ENCODE measurements at places on chromosomes 2 and 18.

- DNase-seq = no peak
These were observed 159.9 kb downstream of the ZNF521 start for GRCh38 chr18:25192065-25192464.

GRCh38 chr2:157150747-157151146 lies 106.8 kb upstream of the GALNT5 start:
- DNase-seq = no peak

- DNase-seq = no peak
These were observed 3.4 kb upstream of the SPATS2L start for GRCh38 chr2:200302940-200303727.

DNA sequence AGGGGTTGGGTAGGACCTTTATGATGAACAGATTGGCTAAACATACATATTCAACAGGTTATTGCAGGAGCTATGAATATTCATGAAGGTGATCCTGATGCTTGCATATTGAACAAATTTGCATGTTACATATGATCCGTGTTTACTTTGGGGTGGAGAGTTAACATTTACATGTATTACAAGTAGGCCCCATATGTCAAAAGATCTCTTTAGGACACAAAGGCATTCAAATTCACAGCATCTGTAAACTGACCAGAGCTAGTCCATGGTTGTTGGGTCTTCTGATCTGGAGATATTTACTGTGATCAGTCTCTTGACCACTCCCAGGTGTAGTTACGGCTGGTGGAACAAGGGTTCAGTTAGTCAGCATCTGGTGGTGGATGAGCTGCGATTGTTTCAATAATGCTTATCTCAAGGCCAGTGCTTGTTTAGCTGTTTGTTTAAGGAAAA lies 80.4 kb downstream of the PMAIP1 start:
- no peak for DNase-seq

GRCh38 chr2:123061534-123061933 lies 963.6 kb upstream of the CNTNAP5 start:
- no peak for DNase-seq

DNA sequence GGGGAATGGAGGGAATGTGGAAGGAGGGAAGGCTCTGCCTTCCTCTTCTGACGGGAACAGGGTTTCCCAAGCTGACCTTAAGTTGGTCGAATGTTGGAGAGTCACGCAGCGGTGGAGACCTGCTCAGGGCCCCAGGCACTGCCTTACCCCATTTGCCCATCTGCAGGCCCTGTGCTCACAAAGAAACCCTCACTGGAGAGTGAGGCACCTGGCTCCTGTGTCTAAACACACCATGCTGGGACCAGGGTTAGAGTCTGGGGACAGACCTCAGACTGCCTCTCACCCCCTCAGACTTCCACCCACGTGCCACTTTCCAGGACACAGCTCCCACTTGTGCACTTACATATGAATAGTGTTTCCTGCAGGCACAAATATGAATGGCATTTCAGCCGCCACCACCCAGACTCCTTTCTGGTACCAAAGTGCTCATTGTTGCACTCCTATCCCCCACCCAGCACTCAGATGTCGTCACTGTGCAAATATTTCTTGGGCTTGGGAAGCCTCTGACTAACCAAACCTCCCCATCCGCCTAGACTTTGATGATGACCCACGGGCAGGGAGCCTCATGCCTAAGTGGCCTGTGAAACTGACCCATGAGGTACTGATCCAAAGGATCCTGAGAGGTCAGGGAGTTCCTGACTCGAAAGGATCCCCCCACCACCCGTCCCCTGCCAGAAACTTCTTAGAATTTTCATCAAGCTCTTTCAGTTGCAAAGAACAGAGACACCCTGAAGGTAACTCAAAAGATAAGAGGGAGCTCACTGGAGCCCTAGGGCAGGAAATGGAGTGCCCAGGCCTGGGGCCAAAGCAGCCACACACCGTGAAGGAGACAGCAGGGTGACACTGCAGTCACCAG lies 78.3 kb downstream of the STPG4 start:
- DNase-seq = no peak

GRCh38 chr2:240819126-240819857 lies 727 bp downstream of the KIF1A start:
- DNase-seq = no peak

GRCh38 chr18:35841283-35841682 lies 131.2 kb upstream of the RMP24 start:
- DNase-seq = no peak

- no peak for DNase-seq
These were observed 475.7 kb downstream of the DCC start for GRCh38 chr18:52815651-52816050.

DNA sequence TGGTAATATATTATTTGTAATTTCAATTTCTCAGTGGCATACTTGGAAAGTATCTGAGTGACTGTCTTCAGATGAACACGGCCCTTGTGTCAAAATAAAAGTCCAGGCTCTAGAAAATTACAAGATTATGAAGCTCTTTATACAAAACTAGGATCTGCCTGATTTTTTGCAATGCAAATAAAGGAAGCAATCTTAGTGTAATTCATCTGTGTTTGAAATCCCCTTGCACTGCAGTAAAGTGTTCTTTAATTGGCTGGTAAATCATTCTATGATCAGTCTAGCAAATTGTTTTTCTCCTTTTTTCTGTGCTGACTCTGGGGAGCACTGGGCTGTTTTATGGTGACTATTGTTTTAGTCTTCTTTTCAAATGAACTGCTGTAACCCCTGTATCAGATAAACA lies 1039.0 kb downstream of the SOCS6 start:
- no peak for DNase-seq

DNA sequence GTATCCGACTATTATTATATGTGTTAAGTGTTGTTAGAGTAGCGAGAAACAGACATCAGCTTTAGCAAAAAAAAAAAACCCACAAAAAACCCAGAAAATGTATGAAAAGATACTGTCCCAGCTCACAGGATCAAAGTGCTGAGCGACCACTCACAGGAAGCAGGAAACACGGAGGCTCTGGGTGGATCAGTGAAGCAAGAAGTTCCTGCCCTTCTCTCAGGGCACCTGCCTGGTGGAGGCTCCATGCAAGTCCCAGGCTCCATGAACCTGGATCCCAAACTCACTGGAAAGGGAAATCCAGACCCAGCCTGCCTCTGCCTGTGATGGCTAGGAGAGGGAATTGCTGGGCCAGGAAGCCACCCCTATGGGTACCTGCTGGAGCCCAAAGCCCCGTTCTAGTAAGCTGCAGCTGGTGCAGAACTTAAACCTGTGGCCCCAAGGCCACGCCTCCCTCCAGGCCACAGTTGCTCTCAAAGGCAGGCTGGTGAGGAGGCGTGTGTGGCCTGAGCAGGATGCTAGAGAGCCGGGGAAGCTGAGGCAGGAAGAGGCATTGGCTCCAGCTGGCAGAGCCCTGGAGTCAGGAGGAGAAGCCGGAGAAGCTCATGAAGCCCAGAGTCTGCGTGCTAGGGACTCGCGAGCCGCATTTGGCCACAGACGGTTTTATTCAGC lies 63.5 kb upstream of the TAF1B start:
- peak; percentile 61 for DNase-seq

DNA sequence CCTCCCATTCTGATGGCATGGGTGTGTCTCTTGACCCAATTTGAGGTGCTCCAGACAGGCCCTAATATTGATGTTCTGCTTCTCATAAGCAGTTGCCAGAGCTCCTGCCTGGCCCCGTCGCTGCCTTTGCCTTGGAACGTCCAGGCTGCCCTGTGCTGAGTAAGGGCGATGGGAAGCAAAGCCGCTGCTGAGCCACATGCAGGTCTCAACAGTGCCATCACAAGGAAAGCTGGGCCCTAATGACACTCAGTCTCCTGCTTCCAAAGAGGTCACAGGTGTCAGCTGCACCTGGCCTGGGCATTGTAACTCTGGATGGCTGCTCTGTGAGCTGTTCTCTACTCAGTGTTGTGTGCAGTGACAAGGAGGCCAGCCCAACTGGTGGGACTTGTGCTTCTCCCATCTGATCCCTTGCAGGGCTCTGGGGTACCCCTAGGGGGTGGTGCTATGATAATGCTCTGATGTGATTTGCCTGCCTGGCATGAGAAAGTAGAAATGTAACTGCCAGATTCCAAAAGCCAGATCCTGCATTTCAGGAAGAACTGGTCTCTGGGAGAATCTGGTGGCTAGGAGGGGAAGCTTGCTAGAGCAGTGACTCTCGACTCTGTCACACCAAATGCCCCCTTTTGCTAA lies 8.7 kb downstream of the TTC39C start:
- DNase-seq = no peak

- no peak for DNase-seq
These were observed 41.0 kb downstream of the SP110 start for GRCh38 chr2:230178546-230179485.

- DNase-seq = no peak
These were observed 68.5 kb downstream of the EPB41L3 start for GRCh38 chr18:5475267-5475666.
